ENCODE measurements at places on chromosomes 11 and 22.

- DNase-seq, result no peak
Observed at GRCh38 chr22:36194971-36195370, 6.6 kb downstream of the APOL4 start.

- no peak for DNase-seq
Observed at GRCh38 chr11:76382209-76382608, 1.1 kb downstream of the GVQW3 start.

- no peak for DNase-seq
Observed at GRCh38 chr22:19122752-19123492, 710 bp upstream of the DGCR2 start.

GRCh38 chr11:70695086-70695960 is 297.0 kb downstream of the CTTN start:
- DNase-seq, result no peak

DNA sequence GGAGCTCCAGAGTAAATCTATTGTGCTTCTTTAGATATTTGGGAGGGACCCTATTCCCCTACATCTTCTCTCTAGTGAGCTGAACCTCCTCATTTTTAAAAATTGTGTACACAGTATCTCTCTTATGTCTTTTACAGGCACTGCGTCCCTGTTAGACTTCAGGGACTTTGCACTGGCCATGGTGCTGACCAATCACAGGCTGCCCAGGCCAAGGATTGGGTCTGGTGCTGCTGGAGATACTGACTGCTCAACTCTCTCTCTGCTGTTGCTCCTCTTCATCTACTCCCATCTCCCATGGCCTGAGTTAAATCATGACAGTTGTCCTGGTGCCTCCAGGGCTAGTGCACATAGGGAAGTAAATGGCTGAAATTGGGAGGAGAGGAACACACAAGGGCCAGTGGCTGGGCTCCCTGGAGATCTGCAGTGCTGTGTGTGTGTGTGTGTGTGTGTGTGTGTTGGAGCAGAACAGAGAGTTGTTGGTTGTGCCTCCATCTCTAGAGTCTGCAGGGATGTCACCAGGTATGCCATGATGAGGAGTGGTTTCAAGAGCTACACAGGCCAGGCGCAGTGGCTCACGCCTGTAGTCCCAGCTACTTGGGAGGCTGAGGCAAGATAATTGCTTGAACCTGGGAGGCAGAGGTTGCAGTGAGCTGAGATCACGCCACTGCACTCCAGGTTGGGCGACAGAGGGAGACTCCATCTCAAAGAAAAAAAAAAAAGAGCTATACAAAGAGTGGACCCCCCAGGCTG is 155.3 kb downstream of the ST3GAL4 start:
- no peak for DNase-seq

GRCh38 chr22:29695129-29695926 is 24.5 kb upstream of the CABP7 start:
- DNase-seq, result peak; percentile 67

GRCh38 chr22:24593836-24594568 is 1.1 kb upstream of the LRRC75B start:
- no peak for DNase-seq

DNA sequence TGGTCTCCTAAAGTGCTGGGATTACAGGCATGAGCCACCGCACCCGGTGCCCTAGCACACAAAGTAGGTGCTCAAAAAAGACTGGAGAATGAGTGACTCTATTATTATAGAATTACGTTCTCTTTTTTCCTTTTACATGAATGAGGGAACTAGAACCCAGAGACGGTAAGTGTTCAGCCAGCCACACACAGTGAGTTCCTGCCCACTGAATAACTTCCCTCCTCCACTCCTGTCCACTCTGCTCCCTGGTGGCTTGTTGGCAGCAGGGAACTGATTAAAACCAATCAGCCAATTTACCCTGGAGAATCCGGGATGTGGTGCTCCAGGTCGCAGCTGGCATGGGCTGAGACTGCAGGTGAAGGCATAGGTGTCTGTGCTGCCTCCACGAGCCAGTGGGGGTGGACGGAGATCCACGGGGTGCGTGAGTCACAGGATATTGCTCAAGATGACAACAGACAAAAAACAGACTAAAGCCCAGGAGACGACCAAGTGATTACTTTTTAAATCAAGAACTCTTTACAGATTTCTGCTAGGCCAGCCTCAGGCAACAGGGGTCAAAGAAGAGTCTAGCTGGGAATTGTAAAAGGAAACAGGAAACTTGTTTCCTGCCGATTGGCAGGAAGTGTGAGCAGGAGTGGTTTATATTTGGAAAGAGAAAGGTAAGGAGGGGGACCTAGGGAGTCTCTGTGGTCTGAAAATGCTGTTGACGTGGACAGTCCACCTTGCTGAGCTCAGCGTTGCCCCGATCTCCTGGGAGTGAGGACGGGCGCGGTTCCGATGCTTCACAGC is 95.2 kb upstream of the TP53I11 start:
- peak; percentile 11 for DNase-seq

GRCh38 chr11:122910775-122911174 is 28.2 kb downstream of the JHY start:
- no peak for DNase-seq

- DNase-seq, result no peak
Observed at GRCh38 chr11:63417174-63417852, 47.7 kb downstream of the SLC22A9 start.

All from occipital lobe (tissue), 3 donors.